ENCODE measurements at places on chromosomes 5 and 9.

GRCh38 chr5:8289779-8290178 lies 420.8 kb downstream of the MTRR start:
- no peaks in the 10 kb centered on the region for H3K27me3 ChIP-seq
- no peaks in the 10 kb centered on the region for H3K4me1 ChIP-seq
- H3K27ac ChIP-seq, result no peak overlapping the region

GRCh38 chr9:118094387-118094786 lies 390.2 kb downstream of the TLR4 start:
- no peaks in the 10 kb centered on the region for H3K36me3 ChIP-seq
- no peak overlapping the region for H3K4me3 ChIP-seq
- no peak for DNase-seq
- H3K4me1 ChIP-seq, result no peaks in the 10 kb centered on the region
- no peak overlapping the region for H3K27ac ChIP-seq

DNA sequence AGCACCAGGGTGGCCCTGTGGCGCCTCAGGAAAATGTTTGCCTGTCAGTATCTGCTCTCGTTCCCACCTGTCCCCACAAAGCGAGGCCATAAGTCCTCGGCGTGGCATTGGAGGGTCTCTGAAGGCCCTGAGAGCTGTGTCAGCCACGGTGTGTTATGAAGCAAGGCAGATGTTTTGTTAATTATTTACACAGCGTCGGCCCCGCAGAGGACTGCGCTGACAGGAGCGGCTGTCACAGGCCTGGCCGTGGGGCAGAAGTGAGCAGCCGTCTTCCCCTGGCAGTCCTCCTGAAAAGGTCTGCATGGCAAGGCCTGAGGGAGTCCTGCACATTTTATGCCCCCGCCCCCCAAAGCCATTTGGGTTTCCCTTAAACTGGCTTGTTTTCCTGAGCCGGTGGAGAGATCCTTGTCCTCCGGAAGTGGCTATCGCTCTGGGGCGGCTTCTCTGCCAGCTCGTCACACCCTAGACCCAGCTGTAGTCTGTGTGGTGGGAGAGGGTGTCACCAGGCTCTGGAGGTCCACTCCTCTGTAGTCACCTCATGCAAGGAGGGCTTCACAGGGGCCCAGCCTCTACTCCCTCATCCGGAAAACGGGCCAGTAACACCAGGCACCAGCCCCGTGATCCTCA lies 6.2 kb downstream of the NEK6 start:
- peaks cover 84% of the 10 kb centered on the region for H3K4me1 ChIP-seq
- no peak for DNase-seq
- peak overlapping the region; percentile 93 for H3K27ac ChIP-seq
- no peaks in the 10 kb centered on the region for H3K27me3 ChIP-seq

DNA sequence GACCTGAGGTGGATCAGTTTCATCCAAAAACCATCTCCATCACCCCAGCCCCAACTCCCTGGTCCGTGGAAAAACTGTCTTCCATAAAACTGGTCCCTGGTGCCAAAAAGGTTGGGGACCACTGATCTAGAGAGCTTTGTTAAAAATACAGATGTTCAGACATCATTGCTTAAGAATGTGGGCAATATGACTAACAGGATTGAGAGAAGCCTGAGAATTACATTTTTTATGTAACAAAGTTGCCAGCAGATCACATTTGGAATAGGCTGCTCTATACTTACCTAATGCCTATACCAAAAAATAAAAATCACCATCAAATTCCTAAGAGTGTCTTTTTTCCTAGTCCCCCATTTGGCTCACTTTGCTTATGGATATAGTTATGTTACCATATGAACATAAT lies 143.3 kb downstream of the RAPGEF6 start:
- peaks cover 6% of the 10 kb centered on the region for H3K4me1 ChIP-seq
- DNase-seq, result no peak
- H3K4me3 ChIP-seq, result no peak overlapping the region
- H3K27me3 ChIP-seq, result no peaks in the 10 kb centered on the region
- no peak overlapping the region for H3K27ac ChIP-seq
- no peaks in the 10 kb centered on the region for H3K36me3 ChIP-seq

GRCh38 chr9:68428481-68428880 lies 72.1 kb downstream of the PGM5 start:
- no peaks in the 10 kb centered on the region for H3K4me1 ChIP-seq
- H3K27me3 ChIP-seq, result no peaks in the 10 kb centered on the region
- no peak overlapping the region for H3K4me3 ChIP-seq
- H3K36me3 ChIP-seq, result no peaks in the 10 kb centered on the region
- DNase-seq, result no peak
- no peak overlapping the region for H3K27ac ChIP-seq

- no peaks in the 10 kb centered on the region for H3K4me1 ChIP-seq
- DNase-seq, result peak; percentile 73
- H3K36me3 ChIP-seq, result no peaks in the 10 kb centered on the region
- peak overlapping the region; percentile 48 for H3K27ac ChIP-seq
- H3K27me3 ChIP-seq, result no peaks in the 10 kb centered on the region
- H3K4me3 ChIP-seq, result no peak overlapping the region
Measured at GRCh38 chr5:159928122-159928909, 12.0 kb downstream of the ADRA1B start.
